ENCODE measurements at places on chromosomes 11 and 22.

DNA sequence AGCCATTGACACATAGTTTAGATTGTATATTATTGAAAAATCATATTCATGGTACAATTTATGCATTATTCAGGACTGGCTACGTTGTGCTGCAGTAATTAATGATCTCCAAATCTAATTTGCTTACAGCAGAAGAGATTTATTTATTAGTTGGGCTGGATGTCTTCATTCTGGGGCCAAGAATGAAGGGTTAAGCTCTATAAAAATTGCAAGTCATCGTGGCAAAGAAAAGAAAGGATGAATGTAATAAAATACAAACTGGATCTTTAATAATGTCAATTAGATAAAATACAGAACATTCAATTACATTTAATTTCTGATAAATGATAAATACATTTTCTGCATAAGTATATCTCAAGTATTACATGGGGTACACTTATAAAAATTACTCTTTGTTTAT is 151.8 kb upstream of the ANO5 start:
- DNase-seq, result no peak

- DNase-seq, result peak; percentile 88
These were observed 142.9 kb downstream of the CRYBB2 start for GRCh38 chr22:25362215-25362882.

DNA sequence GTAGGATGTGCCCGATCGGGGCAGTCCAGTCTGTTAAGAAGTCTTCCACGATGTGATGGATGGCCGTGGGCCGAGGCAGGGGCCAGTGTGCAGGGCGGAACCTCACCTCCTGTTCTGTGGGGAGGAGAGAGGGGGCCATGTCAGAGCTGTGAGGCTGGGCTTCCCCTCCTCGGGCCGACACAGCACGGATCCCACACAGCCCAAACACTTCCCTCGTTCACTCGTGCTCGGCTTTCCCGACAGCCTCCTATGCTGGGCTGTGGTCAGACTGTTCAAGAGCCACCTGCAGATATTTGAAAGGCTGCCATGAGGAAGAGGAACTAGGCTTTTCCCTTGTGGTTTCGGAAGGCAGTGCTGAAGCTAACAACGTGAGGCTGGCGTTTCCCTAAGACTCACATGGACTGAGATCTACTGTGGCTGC is 12.3 kb upstream of the TXN2 start:
- DNase-seq, result peak; percentile 60

DNA sequence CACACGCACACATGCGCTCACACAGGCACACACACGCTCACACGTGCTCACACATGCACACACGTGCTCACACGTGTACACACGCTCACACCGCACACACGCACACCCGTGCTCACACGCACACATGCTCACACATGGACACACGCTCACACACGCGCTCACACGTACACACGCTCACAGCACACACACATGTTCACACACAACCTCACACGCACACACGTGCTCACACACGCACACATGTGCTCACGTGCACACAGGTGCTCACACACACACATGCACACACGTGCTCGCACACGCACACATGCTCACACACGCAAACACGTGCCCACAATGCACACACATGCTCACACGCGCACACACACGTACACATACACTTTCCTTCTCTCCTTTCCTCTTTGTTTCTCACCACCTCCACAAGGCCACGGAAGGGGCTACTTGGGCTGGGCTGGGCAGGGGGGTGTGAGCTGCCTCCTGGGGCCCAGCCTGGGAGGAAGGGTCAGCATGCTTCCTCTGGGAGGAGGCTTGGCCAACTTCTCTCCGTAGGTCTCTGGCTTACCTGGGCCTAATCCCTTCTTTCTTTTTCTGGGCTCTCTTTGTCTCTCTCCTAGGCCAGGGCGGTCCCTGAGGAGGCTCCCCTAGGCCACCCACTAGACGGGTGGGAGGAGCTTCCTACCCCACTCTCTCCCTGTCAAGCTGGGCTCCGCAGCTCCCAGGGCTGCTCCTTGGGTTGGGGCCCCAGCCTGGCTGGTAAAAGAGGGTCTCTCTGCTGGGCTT is 34.5 kb upstream of the PARVG start:
- DNase-seq, result no peak

DNA sequence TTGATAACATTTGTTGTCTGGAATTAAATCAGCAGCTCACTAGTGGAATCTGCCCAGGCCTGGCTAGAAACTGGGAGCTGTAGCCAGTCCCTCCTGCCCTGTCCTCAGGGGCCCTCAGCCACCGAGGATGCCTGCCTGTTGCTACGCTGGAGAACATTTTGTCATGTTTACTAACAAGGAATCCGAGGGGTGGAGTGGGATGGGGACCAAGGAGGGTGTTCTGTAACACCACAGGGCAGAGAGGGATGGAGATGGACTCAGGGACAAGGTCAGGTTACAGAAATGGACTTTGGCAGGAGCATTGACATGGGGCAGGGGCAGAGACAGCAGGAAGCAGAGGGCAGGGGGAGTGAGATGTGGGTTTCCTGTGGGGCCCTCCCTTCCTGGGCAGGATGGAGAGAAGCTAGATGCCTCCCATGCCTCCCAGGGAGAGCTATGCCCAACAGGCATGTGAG is 45.8 kb upstream of the AMPD3 start:
- DNase-seq, result no peak

- DNase-seq, result peak; percentile 25
These were observed 2.4 kb downstream of the PGR start for GRCh38 chr11:101127197-101127698.

GRCh38 chr11:76327202-76327601 is 53.7 kb downstream of the THAP12 start:
- no peak for DNase-seq

- no peak for DNase-seq
These were observed 206.7 kb downstream of the SBF2 start for GRCh38 chr11:10087186-10087922.

GRCh38 chr11:30342736-30343166 is 19.8 kb downstream of the ARL14EP start:
- peak; percentile 62 for DNase-seq

GRCh38 chr22:20956258-20957101 is 10.6 kb upstream of the AIFM3 start:
- DNase-seq, result peak; percentile 23

DNA sequence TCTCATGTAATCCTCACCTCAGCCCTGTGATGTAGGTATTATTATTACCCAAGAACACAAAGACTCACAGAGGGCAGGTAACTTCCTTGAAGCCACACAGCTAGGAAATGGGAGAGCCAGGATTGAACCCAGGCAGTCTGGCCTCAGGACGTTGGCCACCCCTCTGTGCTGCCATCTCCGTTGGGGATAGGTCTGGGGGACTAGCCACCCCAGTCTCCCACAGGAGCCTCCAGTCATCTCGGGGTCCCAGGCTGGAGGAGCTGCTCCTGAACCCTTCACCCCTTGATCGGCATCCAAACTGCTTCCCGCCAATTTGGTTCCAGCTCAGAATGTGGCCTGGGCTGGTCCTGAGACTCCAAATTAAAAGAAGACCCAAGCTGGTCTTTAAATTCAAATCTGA is 10.4 kb upstream of the TCF20 start:
- DNase-seq, result no peak

GRCh38 chr11:129698212-129698611 is 117.4 kb upstream of the TMEM45B start:
- peak; percentile 3 for DNase-seq

- no peak for DNase-seq
These were observed 66.1 kb downstream of the OR5AK2 start for GRCh38 chr11:57054817-57055216.

- DNase-seq, result no peak
These were observed 26.0 kb downstream of the POU2AF1 start for GRCh38 chr11:111352935-111353710.

DNA sequence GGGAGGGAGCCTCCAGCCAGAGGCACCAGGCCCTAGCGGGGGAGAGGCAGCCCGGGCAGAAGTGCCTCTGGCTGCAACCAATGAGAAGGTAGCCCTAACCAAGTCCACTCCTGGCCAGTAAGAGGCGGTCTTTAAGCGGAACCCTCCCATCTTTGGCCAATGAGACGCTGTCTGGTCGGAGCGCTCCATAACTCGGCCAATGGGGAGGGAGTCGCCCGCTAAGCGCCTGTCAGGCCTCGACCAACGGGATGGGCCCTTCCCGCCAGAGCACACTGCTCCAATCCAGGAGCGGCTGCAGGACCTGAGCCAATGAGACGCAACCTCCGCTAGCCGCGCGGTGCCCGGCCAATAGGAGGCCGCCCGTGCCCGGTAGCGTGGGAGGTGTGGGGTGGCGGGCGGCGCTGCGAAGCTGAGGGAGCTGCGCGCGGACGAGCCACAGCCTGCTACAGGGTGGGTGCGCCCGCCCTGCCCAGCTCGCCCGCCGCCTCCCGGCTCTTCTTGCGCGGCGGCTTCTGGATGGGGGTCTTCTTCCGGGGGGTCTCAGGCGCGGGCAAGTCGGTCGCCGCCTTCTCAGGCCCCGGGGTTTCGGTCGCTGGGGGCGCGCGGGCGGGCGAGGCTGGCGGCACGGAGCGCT is 12.6 kb downstream of the SCARF2 start:
- no peak for DNase-seq

DNA sequence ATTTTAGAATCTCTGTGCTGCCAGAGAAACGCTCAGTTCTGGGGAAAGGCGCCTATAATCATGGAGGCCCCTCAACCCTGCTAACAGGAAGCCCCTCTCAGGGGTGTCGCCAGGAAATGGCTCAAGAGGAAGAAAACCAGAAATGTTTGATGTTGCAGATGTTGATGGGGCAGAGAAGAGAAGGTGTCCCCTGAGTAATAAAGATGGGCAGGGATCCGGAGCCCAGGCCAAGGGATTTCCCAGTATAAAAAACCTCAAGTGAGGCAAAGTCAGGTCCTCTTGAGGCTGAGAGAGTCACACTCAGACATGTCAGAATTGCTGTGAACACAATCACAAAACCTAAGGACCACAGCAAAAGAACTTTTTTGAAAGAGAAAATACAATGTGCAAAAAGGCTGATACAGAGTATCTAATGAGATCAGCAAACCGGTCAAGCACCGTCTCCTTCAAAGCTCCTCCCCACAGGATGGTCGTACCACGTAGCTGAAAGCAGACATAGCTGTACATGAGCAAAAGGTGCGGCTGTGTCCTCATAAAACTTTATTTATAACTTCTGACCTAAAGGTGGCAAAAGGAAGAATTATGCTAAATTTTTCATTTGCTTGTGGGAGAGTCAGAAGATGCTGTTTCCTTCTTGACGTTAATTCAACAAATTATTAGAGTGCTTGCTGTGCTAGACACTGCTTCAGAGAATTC is 12.2 kb downstream of the MOV10L1 start:
- DNase-seq, result no peak

DNA sequence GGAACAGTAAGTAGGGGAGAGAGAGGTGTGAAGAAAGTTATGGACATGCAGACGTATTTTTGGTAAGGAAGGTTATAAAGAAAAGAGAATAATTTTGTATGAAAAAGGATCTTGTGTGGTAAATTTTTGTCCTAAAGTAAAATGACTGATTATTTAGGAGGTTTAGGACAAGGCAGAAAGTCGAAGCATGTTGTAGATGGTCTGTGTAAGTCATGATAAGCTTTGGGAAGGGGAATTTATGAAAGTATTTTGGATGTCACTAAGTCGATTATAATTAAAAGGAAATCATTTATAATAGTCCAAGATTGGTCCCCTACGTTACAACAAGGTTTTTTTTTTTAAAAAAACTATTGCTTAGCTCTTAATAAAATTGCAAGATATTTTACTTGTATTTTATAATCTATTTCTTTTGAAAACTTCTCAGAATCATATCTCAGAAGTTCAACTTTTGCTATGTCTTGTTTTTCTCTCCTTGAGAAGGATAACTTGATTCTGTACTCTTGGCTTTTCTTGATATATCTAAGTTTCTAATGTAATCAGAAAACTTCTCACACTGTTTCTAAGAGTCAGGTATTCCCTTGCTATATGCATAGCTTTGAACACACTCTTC is 10.9 kb upstream of the CABP2 start:
- peak; percentile 2 for DNase-seq

GRCh38 chr11:66247801-66248200 is 20.6 kb upstream of the RAB1B start:
- no peak for DNase-seq

GRCh38 chr11:45659031-45659817 is 6.2 kb downstream of the CHST1 start:
- peak; percentile 20 for DNase-seq

GRCh38 chr11:91984033-91984584 is 240.5 kb upstream of the FAT3 start:
- DNase-seq, result no peak

GRCh38 chr22:32005453-32005852 is 37.6 kb upstream of the SLC5A1 start:
- DNase-seq, result no peak

- peak; percentile 75 for DNase-seq
These were observed 37.3 kb upstream of the SLC22A12 start for GRCh38 chr11:64553554-64554201.

GRCh38 chr11:8910649-8911026 is 351 bp upstream of the AKIP1 start:
- DNase-seq, result no peak

- DNase-seq, result no peak
These were observed 5.8 kb downstream of the MS4A12 start for GRCh38 chr11:60498399-60498798.

DNA sequence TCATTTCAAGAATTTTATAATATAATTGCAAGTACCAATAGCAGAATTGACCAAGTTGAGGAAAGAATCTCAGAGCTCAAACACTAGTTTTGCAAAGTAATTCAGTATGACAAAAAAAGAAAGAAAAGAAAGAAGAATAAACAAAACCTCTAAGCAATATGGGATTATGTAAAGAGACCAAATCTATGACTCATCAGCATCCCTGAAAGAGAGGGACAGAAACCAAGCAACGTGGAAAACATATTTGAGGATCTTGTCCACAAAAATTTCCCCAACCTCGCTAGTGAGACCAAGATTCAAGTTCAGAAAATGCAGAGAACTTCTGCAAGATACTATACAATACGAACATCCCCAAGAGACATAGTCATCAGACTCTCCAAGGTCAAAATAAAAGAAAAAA is 203.7 kb upstream of the DDI1 start:
- DNase-seq, result no peak

DNA sequence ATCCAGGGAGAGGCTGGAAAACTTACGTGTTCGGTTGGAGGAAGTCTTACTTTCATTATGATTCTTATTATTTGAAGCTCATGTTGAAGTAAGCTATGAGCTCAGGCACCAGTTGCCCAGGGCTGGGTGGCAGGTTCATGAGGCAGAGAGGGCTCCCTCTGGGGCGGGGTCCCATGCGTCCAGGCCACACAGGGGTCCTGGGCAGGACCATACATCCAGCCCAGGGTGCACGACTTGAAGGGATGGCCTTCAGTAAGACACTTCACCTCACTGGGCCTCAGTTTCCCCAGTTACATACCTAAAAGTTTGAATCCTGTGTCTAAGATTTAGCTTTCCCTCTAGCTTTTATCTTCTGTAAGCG is 107.3 kb upstream of the B3GAT1 start:
- DNase-seq, result no peak

DNA sequence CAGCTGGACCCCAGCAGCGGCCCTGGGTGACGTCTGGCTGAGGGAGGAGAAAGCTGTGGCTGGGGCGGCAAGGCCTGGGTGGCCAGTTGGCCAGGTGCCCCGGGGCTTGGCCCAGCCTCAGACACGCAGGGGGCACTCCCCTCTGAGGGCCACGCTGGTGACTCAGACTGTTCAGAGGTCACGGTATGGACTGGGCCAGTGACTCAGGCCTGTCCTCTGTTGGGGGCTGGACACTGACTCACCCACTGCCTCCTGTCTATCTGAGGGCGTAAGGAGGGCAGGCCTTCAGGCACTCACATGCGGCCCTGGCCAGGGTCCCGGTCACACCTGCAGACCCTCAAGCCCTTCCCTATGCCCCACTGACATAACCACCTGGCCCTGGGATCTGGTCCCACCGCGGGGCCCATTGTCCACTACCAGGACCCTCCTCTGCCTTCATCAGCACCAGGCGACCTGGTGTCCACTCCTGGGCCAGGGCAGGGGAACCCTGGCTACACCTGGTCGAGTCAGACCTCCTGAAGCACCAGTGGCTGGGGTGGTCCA is 3.7 kb upstream of the MUC5AC start:
- DNase-seq, result no peak

Measured in GM13977 (cell line).